ENCODE measurements at places on chromosomes 5 and 9.

- no peak for DNase-seq
Measured at GRCh38 chr9:127181595-127182190, 59.3 kb upstream of the ANGPTL2 start.

DNA sequence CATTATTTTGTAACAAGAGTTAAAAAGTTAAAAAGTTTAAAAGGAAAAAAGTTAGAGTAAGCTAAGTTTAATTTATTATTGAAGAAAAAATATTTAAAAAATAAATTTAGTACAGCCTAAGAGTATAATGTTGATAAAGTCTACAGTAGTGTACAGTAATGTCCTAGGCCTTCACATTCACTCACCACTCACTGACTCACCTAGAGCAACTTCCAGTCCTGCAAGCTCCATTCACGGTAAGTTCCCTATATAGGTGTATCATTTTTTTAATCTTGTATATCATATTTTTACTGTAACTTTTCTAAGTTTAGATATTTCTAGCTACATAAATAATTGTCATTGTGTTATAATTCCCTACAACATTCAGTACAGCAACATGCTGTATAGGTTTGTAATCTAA, 69.4 kb upstream of the PANK3 start:
- no peak for DNase-seq

DNA sequence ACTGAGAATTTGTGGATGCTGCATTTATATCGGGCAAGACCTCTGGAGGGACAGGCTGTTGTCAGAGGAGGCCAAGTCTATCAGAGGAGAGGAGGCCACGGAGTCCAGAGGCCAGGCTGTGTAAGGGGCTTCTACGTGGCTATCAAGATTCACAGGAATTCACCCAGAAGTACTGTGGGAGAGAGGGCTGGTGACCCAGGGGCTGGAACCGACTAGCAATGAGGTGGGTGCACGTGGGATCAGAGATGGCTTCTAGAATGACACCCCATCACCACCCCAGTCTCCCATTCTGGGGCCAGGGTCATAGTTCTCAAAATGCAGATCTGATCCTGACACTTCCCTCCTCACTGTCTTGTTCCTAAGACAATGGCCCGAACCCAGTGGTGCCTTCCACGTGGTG, 61.2 kb upstream of the PHYKPL start:
- DNase-seq, result no peak

DNA sequence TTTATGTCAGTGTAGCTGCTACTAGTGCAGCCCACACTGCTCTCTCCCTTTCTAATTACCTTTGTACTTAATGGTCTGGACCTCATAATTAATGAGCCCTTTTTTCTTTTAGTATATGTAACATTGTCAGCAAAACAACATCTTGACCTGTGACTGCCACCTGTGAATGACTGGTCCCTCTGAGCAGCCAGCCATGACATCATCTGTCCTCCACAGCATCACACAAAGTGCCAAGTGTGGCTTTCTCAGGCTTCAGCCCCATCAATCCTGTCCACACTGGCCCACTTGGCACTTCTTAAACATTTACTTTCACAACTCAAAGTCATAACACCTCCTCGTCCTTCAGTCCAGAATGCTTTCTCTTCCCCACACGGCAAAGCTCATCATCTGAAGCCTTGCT, 104.7 kb downstream of the GPR21 start:
- no peak for DNase-seq

GRCh38 chr9:120868676-120869359, 8.2 kb downstream of the PHF19 start:
- peak; percentile 96 for DNase-seq

DNA sequence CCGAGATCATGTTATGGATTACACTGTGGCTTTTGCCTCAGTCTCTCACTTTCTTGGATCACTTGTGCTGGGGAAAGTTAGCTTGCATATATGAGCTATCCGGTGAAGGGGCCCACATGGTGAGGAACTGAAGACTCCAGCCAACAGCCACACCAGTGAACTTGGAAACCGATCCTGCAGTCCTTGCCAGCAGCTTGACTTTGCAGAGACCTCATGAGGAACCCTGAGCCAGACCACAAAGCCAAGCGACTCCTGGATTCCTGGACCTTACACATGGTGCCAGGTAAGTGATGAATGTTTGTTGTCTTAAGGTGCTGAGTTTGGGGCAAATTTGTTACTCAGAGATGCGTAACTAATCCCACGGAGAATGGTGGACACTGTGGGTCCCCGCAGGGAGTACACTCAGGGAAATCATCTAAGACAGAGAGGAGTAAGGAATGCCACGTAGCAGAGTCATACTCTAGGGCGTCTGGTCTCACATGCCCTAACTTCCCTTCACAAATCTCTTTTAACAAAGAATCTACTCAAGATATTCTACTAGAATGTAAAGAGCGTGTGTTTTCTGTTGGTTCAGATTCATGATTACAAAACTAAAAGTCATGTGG, 76.5 kb upstream of the PJA2 start:
- DNase-seq, result no peak

GRCh38 chr5:125088522-125089105, 342.2 kb upstream of the ZNF608 start:
- DNase-seq, result no peak

DNA sequence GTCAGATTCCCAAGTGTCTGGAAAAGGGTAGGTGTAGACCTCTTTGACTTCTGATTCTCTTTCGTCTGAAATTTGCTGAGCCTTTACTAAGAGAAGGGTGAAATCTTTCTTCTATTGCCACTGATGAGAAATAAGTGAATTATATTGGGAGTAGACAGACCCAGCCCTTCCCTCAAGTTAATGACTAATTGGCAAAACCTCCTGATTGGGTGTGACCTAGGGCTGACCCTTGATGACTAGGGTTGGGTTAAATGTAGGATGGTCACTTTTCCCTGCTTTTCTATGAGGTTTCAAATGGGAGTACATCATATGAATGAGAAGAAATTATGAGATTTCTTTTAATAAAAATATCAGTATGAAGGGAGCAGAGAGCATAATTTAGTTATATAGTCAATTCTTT, 73.4 kb upstream of the C5orf46 start:
- DNase-seq, result no peak

GRCh38 chr9:120465685-120466407, 114.1 kb downstream of the CDK5RAP2 start:
- DNase-seq, result peak; percentile 37

DNA sequence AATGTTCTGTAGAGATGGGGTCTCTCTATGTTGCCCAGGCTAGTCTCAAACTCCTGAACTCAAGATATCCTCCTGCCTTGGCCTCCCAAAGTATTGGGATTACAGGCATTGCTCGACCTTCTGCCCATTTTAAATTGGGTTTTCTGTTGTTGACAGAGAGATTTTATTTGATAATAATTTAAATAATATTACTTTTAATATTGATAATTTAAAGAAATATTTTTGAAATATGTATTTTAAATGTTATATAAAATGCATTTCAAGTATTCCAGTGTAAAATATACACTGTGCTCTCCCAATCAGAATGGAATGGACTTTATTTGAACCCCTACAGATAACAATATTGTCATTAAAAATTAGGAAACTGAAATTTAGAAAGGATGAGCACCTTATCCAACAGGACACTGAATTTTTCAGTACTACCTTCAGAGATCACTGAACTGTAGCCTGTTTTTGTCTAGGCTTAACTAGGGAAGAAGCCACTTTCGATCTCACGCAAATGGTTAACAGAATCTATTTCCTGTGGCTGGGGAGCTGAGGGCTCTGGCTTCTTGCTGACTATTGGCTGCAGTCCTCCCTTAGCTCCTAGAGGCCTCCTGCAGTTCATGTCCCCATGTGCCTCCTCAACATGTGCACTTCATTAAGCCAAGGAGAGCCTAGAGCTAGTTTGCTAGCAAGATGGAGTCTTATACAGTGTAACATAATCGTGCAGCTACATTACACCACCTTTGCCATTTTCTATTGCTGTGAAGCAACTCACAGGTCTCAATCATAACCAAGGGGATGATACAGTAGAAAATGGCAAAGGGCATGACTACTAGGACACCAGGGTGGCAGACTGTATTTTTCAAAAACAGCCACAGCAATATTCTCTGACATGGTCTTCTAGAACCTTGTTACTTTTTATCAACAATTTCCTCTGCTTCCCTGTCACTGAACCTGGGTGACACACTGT, 150.0 kb downstream of the CDC42SE2 start:
- DNase-seq, result no peak

GRCh38 chr9:131228988-131229387, 47.3 kb downstream of the FAM78A start:
- no peak for DNase-seq
